ENCODE measurements at places on chromosomes 16 and 17. TPM values are rescaled to one million over a fixed set of nuclear protein-coding genes. Genes with fewer than 3 reads are reported as not detected.
A peak's percentile ranks its signal among the peaks of the same experiment; 100 is the strongest.

DNA sequence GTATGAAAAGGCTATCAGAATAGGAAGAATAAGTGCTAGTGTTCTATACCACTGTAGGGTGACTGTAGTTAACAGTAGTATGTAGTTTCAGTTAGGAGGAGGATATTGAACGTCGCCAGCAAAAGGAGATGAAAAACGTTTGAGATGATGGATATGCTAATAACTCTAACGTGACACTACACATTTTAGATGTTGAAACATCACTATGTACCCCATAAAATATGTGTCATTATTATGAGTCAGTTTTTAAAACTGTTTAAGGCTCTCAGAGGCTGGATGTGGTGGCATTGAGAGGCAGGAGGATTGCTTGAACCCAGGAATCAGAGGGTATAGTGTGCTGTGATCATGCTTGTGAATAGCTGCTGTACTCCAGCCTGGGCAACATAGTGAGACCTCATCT lies 31.8 kb downstream of the UBN1 start:
- peaks cover 61% of the 10 kb centered on the region for H3K36me3 ChIP-seq
- no peak overlapping the region for H3K4me3 ChIP-seq
- no peak overlapping the region for H3K27ac ChIP-seq
- H3K4me1 ChIP-seq: no peaks in the 10 kb centered on the region
- DNase-seq: no peak

DNA sequence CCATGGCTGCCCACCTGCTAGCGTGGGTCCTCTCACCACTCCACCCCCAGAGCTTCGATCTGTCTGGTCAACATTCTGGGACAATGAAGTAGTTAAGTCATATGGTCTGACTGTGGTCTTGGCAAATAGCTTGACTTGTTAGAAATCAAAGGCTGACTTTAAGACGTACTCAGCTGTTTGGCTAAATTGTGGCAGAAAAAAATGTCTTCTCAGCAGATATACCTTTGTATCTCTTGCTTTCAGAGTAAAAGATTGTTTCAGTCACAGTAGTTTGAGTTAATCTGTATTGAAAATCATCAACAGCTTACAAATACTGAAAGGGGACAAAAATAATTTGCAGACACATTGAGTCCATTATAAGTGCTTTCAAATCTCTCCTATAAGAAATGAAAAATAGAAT lies 2.1 kb upstream of the ZNF267 start:
- H3K4me1 ChIP-seq: peaks cover 67% of the 10 kb centered on the region
- peaks cover 36% of the 10 kb centered on the region for H3K36me3 ChIP-seq
- H3K4me3 ChIP-seq: no peak overlapping the region
- no peak overlapping the region for H3K27ac ChIP-seq
- no peak for DNase-seq

GRCh38 chr17:35062308-35062707 lies 1.2 kb downstream of the RFFL start:
- H3K27ac ChIP-seq: peak overlapping the region; percentile 85
- peaks cover 41% of the 10 kb centered on the region for H3K4me1 ChIP-seq
- H3K27me3 ChIP-seq: no peaks in the 10 kb centered on the region
- H3K36me3 ChIP-seq: peaks cover 33% of the 10 kb centered on the region

GRCh38 chr16:27033281-27033979 lies 33.3 kb upstream of the C16orf82 start:
- no peak for DNase-seq
- peaks cover 7% of the 10 kb centered on the region for H3K27me3 ChIP-seq
- no peaks in the 10 kb centered on the region for H3K36me3 ChIP-seq
- H3K4me1 ChIP-seq: no peaks in the 10 kb centered on the region
- no peak overlapping the region for H3K27ac ChIP-seq

- DNase-seq: no peak
- H3K27ac ChIP-seq: no peak overlapping the region
- peaks cover 4% of the 10 kb centered on the region for H3K4me1 ChIP-seq
- H3K27me3 ChIP-seq: no peaks in the 10 kb centered on the region
These were observed 22.9 kb downstream of the GDE1 start for GRCh38 chr16:19499006-19499405.

DNA sequence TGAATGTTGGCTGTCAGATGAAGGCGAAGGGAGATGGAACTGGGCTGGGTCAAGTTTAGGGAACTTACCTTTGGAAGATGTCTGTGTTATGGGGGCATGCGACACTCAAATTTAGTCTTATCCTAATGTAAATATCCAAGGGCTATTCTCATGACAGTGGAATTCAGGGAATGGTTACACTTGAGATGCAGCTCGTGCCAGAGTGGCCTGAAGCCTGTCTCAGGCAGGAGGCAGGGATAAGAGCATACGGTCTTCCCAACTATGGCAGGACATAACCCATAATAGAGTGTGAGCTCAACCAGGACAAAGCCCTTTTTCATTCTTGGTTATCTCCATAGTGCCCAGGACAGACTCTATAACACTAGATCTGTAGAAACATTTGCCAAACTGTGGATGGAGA lies 393.3 kb upstream of the CDH11 start:
- no peak overlapping the region for H3K4me3 ChIP-seq
- no peaks in the 10 kb centered on the region for H3K27me3 ChIP-seq
- no peak overlapping the region for H3K27ac ChIP-seq
- DNase-seq: no peak
- no peaks in the 10 kb centered on the region for H3K4me1 ChIP-seq

- peaks cover 23% of the 10 kb centered on the region for H3K4me1 ChIP-seq
- no peak overlapping the region for H3K4me3 ChIP-seq
- no peak for DNase-seq
- H3K27ac ChIP-seq: peak overlapping the region; percentile 13
- H3K36me3 ChIP-seq: peaks cover 71% of the 10 kb centered on the region
- no peaks in the 10 kb centered on the region for H3K27me3 ChIP-seq
These were observed 54.0 kb downstream of the COTL1 start for GRCh38 chr16:84563786-84564420.

Gene EMC6
- total RNA-seq: 39.7 TPM

Gene CNGB1
- not detected for total RNA-seq

Gene RNF112
- total RNA-seq: not detected

Gene SCARF1
- total RNA-seq: 4.5 TPM

Gene NLRC3
- total RNA-seq: 92.6 TPM

Gene TUBB3
- 1.1 TPM for total RNA-seq

Data from activated CD8-positive, alpha-beta T cell treated with anti-CD3 and anti-CD28 coated beads, Interleukin-2, amount 10 ng/mL, durations not matched to agents 7 days and 5 days (primary cell).